ENCODE measurements at places on chromosomes 1 and 21.
A peak's percentile ranks its signal among the peaks of the same experiment; 100 is the strongest.

DNA sequence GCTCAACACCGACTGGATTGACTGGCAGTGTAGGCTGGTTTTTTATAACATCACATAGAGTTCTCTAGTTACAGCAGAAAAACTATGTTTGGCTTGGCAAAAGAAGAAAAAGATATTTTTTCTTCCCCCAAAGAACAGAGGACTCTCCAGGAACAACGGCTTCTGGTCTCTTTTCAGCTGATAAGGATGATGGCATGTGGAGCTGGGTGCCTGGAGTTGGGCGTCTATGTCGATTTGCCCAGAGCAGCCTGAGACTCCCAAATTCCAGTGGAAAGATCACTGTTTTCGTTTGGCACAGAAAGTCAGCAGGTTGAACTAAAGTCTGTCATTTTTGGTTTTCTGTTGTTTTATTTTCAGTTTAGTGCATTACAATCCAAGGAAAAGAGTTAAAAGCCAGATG, 91.1 kb downstream of the SMYD2 start:
- no peak for DNase-seq

GRCh38 chr1:100580446-100580845, 42.5 kb downstream of the GPR88 start:
- DNase-seq, result no peak

- DNase-seq, result no peak
Measured at GRCh38 chr1:106613068-106613467, 443.4 kb upstream of the PRMT6 start.

GRCh38 chr1:154666051-154666790, 58.2 kb upstream of the ADAR start:
- DNase-seq, result no peak

DNA sequence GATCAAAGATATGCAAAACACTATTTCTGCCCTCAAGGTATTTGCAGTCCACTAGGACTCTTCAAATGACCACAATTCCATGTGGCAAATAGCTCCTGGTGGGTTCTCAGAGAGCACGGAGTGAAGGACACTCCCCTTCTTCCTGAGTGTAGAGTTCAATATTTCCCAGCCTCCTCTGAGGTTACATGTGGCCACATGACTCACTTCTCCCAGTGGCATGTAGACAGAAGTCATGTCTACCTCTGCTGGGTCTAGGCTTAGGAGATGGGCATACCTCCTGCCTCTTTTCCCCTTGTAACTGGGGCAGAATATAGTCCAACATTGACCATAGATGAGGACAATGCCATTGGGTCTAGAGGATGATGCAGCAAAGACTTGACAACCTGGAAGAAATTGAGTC, 191.4 kb downstream of the MIS18A start:
- DNase-seq, result no peak

DNA sequence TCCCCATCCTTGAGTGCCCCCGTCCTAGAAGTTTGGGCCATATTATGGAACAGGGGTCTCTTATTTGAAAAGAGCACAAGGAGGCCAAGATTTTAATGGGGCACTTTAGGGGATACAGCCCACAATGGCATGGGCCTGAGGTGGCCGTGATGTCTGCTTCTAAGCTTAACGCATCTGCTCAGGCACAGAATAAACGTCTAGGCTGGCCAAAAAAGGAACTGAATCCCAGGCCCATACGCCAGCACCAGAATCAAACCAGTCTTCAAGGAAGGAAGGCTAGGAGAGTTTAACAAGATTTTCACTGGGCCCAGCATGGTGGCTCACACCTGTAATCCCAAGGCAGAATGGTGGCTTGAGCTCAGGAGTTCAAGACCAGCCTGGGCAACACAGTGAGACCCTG, 9.2 kb upstream of the SARS1 start:
- DNase-seq, result peak; percentile 23

DNA sequence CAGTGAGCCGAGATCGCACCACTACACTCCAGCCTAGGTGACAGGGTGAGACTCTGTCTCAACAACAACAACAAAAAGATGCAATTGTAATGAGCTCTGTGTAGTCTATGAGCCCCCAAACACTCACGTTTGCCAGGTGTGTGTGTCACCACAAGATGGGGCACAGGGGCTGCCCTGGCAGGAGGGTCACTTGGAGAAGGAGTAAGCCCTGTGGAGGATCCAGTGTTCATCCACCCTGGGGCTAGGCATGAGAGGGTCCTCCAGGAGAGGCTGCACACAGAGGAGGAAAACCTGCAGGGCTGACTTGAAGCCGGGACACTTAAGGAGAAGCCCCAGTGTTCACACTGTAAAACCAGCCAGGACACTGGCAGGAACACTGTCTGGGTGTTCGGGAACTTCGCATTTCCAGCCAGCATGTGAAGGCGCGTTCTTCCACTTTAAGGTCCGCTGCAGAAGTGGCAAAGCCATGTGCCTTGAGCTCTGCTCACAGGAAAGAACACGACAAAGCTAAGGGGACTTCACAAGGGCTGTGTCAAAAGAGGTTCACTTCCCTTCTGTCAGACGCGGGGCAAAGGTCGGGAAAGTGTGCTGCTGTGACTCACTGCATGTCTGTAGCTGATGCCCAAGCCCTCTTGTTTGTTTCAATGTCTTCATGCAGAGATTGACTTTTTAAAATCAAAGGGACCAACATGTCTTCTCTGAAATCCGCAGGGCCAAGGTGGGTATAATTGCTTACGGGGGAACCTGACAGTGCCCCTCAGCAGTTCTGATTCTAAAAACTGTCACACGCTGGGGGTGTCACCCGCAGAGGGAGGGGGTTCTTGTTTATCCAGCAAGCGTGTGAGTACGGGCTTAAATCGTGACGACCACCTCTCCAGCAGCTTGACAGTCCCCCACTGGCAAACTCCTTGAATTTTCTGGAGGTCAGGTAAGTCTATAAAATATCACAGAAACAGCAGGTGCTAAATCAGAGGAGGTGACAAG, 102.8 kb downstream of the RIPK4 start:
- DNase-seq, result peak; percentile 90

DNA sequence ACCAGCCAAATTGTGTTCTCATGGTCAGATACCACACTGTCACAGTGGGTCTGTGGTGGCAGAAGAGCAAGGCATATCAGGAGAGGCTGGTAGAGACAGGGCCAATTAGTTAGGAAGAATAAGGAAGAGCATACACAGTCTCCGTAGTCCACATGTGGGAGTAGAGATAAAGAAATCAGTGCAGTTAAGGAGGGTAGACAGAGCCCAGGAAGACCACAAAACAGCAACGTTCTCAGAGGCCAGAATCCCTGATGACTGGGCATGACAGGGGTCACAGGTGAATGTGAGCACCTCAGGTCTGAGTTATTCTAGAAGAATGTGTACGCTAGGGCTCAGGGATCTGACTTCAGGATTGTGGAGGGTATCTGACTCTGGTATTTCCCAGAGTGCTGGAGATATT, 31.7 kb downstream of the CD48 start:
- no peak for DNase-seq

- DNase-seq, result no peak
Measured at GRCh38 chr1:47872886-47873285, 124.3 kb downstream of the TRABD2B start.

DNA sequence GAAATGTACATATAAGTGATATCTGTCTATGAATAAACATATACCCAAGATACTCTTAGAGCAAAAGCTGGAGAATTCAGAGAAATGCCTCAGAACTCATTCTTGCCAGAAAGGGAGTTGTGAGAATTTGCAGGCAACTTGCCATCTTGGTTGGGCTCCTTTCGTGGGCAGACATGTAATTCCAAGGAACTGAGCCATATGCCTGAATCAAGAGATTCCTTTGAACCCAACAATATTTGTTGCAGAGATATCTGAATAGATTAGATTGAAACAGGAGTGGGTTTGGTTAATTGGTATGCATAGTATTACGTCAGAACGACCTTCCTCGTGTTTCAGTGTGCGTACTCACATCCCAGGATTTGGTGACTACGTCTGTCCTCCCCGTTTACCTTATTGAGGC, 67.0 kb downstream of the TGFB2 start:
- DNase-seq, result no peak

DNA sequence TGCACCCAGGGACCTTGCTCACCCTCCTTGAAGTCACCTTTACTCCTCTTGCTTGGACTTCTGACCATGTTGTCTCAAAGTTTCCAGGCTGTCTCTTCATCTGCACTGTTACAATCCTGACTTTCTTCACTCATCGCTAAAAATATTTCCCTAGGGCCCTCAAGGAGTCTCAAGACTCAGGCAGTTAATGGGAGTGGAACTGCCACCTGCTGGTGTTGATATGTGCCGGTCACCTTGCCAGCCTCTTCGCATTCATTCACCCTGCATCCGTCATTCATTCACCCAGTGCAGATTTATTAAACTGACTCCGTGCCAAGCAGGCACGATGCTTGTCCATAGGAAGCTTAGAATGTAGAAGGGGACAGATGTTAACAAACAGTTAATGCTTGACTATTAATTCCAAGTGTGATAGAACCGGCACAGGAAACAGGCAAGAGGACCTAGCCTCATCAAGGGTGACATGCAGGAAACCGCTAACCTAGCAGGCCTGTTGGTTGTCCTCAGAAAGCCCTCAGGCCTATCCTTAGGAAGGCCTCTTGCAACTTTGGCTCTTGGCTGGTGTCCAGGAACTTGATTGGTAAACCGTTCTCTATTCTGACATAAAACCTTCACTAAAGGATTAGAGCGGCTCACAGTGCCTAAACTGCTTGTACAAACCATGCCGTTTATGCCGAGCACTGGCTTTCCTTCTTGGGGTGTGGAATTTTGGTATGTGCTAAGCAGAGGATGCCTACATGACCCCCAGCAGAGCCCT, 342.2 kb downstream of the CAMTA1 start:
- DNase-seq, result peak; percentile 5

- no peak for DNase-seq
Measured at GRCh38 chr1:12745992-12746323, at the start of gene CFAP107. TSS of gene CFAP107 (plus strand) at chr1:12746200. CDS start at chr1:12746431, 231 bp downstream.

- DNase-seq, result peak; percentile 14
Measured at GRCh38 chr21:32278103-32278502, 746 bp downstream of the MIS18A start.

DNA sequence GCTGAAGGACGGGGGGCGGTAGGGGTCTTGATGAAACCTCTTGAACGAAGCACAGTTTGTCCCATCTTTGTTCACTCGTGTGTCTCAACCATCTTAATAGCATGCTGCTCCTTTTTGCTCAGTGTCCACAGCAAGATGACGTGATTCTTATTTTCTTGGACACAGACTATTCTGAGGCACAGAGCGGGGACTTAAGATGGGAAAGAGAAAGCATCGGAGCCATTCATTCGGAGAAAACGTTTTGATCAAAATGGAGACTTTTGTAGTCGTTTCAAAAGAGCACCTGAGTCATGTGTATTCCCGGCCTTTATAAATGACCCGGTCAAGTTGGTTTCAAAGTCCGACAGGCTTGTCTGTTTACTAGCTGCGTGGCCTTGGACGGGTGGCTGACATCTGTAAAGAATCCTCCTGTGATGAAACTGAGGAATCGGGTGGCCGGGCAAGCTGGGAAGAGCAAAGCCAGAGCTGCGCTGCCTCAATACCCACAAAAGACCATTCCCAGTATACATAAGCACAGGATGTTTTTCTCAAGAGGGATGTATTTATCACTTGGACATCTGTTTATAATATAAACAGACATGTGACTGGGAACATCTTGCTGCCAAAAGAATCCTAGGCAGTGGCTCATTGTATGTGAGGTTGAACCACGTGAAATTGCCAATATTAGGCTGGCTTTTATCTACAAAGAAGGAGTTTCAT, 18.5 kb downstream of the ETS2 start:
- no peak for DNase-seq

GRCh38 chr1:230745071-230745470, 2.1 kb upstream of the CAPN9 start:
- no peak for DNase-seq

- no peak for DNase-seq
Measured at GRCh38 chr1:65992831-65993271, 200.2 kb downstream of the PDE4B start.

- no peak for DNase-seq
Measured at GRCh38 chr1:59769736-59770095, 45.0 kb upstream of the HOOK1 start.

DNA sequence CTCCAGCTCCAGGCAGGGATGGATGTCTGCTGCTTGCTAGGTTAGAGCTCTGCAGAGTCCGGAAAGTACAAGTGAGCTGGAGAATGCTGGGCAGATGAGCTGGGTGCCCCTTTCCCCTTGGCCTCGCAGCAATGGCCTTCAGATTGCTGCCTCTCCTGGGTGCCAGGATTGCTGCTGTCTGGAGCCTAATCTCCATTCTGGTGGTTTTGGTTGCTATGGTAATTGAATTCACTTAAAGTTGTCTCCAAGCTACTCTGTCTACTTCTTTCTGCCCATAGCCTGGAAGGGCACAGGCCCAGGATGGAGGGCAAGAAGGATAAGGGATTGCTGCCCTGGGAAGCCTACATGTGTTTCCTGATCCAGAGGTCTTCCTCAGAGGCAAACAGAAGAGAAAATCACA, 14.6 kb upstream of the KCND3 start:
- no peak for DNase-seq

Measured in suppressor macrophage (primary cell).